ENCODE measurements at places on chromosomes 1 and 21. TPM values are rescaled to one million over a fixed set of nuclear protein-coding genes. Genes with fewer than 3 reads are reported as not detected.
A peak's percentile ranks its signal among the peaks of the same experiment; 100 is the strongest.

DNA sequence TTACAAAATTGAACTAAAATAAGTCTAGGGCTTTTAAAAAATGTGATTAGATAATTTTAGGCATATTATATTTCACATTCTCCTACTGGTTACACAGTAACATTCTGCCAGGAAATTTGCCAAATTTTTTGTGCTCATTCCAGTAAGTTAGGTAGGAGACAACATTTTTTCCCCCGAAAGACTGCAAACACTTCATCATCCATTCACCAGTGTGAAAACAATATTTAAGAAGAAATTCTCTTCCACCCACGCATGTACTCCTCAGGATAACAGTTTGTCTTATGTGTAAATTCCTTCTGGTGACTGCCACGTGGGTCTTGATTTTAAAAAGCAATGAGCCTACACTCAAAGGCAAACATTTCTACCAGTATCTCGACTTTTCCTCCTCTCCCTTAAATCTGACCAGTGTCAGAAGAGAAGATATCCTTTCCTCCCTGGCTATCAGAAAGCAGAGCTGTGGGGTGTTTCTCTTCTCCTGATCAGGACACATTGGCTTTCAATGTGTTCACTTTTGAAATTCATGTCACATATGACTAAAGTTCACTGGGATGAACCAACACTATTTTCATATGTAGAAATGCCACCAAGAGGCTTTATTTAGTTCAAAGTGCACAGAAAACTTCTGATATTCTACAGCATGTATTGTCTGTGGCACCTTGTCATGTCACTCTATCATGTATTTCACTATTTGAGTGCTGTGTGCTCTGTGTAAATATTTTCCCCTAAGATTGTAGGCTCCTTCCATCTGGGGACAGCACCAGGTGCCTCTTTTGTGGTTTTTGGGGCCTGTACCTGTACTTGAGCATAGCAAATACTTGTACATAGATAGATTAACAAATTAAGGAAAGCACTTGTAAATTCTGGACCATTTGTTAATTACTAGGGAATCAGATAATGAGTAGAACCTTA lies 38.6 kb downstream of the LHX9 start:
- no peak for DNase-seq

- DNase-seq, result peak; percentile 76
Observed at GRCh38 chr1:29120947-29121485, 2.7 kb downstream of the TMEM200B start.

GRCh38 chr1:177741476-177741875 lies 228.4 kb downstream of the SEC16B start:
- DNase-seq, result no peak

GRCh38 chr1:198620951-198621824 lies 17.7 kb upstream of the PTPRC start:
- DNase-seq, result peak; percentile 97

DNA sequence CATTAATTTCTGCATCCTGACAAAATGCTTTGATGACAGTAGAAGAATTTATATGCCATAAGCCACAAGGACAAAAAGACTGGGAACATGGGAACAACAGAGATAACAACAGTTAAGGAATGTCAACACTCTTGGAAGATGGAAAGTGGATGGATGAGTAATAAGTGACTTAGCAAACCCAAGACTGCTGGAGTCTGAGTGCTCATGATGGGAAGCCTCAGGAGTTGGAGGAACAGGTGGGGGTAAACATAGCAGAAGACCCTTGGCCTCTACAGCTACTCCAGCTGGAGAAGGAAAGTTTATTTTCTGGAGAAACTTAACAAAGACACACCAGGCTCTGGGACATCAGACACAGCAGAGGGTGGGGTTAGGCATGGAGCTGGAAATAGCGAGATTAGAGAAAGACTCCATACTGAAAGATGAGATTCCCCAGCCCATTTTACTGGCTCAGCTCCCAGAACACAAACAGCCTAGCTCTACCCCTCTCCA lies 13.6 kb downstream of the G0S2 start:
- no peak for DNase-seq

DNA sequence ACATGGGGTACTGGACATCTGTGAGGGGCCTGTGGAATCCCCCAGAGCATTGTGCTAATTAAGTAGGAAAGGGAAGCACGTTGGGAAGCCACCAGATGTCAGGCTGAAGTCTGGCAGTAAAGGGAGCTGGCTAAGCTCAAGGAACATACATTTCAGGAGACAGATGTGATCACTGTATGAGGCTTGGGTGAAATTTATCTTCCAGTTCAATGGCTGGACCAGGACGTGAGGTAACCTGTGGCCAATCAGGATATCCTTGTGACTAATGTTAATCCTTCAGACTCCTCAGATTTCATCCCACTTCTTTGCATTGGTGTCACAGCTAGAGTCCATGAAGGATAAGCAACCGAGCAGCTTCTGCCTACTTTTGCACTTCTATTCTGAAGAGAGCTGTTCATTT lies 110.2 kb upstream of the APP start:
- no peak for DNase-seq

DNA sequence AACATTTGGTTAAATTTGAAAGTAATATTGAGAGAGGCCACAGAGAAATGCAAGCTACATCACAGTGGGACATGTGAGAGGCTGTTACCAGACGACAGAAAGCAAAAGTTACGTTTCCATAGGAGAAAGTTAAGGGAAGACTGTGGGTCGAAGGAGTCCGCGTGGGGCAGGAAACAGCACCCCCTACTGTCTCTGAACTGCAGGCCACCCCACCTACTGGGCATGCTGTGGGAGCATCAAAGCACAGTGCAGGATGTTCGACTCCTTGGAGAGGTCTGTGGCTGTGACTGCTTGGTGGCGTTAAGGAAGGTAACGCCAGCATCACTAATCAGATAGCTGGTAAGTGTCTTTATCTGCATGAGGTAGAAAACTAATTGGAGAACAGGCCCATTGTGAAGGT lies 123.9 kb downstream of the PTBP2 start:
- peak; percentile 54 for DNase-seq

DNA sequence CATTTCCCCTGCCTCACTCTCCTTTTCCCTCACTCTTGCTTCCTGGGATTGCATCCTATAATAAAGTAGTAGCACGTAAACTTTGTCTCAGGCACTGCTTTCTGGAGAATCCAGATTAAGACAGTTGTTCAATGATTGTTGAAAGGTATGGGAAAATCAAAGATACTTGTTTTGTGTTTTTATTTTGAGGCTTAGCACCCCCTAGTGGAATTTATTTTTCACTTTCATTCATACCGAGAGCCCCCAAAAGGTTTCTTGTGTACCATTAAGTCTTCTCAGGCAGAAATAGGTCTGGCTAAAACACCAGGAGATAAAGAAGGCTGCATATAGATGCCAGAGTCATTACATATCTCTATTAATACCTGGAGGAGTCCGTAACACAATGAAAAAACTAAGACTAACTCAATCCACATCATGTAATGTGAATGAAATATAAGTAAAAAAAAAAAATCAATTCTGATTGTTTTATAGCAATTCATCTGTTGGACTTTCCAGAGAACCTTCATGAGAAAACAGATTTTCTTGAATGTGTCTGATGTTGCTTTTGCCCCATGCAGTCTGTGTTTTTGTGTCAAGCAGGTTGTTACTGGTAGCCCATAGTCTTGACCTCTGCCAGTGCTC lies 103.5 kb downstream of the RPE65 start:
- peak; percentile 29 for DNase-seq

GRCh38 chr1:218451415-218451814 lies 106.3 kb downstream of the TGFB2 start:
- DNase-seq, result no peak

DNA sequence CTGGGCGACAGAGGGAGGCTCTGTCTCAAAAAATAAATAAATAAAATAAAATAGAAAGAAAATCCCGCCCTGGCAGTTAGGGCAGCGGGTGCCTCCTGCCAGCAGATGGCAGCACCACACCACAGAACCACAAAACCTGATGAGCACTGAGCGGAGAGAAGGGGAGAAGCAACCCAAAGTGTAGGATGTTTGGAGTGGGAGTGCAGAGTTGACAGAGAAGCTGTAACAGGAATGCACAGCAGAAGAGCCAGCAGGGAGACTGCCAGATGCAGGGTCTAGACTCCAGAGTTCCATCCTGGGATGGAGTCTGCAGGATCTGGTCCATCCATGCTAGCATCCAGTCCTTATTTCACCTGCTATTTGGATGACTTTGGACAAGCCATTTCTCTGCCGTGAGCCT lies 29.7 kb upstream of the KIRREL1 start:
- peak; percentile 71 for DNase-seq

CRNN gene
- total RNA-seq, result not detected

DVL1 gene
- 27.8 TPM for total RNA-seq

GJA5 gene
- not detected for total RNA-seq
